ENCODE measurements at places on chromosomes 3 and 15. TPM values are rescaled to one million over a fixed set of nuclear protein-coding genes. Genes with fewer than 3 reads are reported as not detected.

GMNC gene
- 0.18 TPM for total RNA-seq

C2CD4A gene
- not detected for total RNA-seq

DUOXA1 gene
- total RNA-seq = not detected

LSAMP gene
- 8.1 TPM for total RNA-seq

ITIH1 gene
- total RNA-seq = not detected

CLDN16 gene
- total RNA-seq = under 0.01 TPM

RTP1 gene
- not detected for total RNA-seq

A4GNT gene
- not detected for total RNA-seq

FOXL2 gene
- not detected for total RNA-seq

ISG20 gene
- total RNA-seq = 0.72 TPM

CLRN1 gene
- total RNA-seq = not detected

ARGFX gene
- not detected for total RNA-seq

PTPRG gene
- total RNA-seq = 31.0 TPM

ESYT3 gene
- under 0.01 TPM for total RNA-seq

PEAK1 gene
- 43.9 TPM for total RNA-seq

GP5 gene
- total RNA-seq = under 0.01 TPM

SEMA5B gene
- not detected for total RNA-seq

C2CD4B gene
- not detected for total RNA-seq

TM4SF4 gene
- 1.6 TPM for total RNA-seq

ZIC4 gene
- total RNA-seq = not detected

NPAP1 gene
- total RNA-seq = not detected

LRRC2 gene
- 4.7 TPM for total RNA-seq

CFAP44 gene
- 1.9 TPM for total RNA-seq

HDAC11 gene
- total RNA-seq = 6.1 TPM

RFX7 gene
- 6.9 TPM for total RNA-seq

STAB1 gene
- not detected for total RNA-seq

PRSS50 gene
- total RNA-seq = not detected

SLC6A20 gene
- total RNA-seq = not detected

COL8A1 gene
- 119 TPM for total RNA-seq

EFL1 gene
- 27.8 TPM for total RNA-seq

RARB gene
- total RNA-seq = 1.4 TPM
